ENCODE measurements at places on chromosomes 3 and 15.

- DNase-seq: no peak
Measured at GRCh38 chr3:15731024-15731423, 66.8 kb downstream of the ANKRD28 start.

DNA sequence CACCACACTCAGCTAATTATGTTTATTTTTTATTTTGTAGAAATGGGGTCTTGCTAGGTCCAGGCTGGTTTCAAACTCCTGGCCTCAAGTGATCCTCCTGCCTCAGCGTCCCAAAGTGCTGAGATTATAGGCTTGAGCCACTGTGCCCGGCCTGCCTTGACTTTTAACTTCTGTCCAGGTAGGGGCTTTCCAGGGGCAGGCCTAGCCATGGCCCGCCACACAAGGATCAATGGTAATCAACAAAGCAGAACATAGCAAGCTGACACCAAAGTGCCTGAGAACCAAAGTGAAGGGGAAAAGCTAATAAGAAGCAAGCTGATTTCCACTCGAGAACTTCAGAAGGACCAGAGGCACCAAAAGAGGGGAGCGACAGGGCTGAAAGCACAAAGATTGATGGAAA is 9.4 kb upstream of the CRTC3 start:
- no peak for DNase-seq

DNA sequence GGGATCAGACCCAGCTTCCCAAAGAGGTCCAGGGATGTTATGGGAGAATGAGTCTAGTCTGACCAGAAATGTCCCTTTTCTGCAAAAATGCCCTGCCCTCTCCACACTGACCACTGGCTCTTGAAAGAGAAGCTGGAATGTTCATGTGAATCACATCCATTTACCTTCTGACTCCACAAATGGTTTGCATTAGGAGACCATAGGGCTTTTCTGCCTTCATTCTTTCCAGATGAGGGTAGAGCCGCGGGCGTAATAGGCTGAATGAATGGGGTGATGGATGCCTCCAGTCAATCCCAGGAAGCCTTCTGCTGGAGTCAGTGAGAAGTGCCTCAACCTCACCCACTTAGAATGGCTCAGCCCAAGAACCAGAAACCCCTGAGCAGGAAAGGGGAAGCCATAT is 47.2 kb upstream of the IREB2 start:
- no peak for DNase-seq

- DNase-seq: no peak
Measured at GRCh38 chr3:127452321-127452821, 138.2 kb downstream of the TPRA1 start.

GRCh38 chr3:197527569-197527968 is 28.2 kb downstream of the BDH1 start:
- DNase-seq: no peak

GRCh38 chr3:132660811-132661070 is 612 bp downstream of the UBA5 start:
- no peak for DNase-seq

DNA sequence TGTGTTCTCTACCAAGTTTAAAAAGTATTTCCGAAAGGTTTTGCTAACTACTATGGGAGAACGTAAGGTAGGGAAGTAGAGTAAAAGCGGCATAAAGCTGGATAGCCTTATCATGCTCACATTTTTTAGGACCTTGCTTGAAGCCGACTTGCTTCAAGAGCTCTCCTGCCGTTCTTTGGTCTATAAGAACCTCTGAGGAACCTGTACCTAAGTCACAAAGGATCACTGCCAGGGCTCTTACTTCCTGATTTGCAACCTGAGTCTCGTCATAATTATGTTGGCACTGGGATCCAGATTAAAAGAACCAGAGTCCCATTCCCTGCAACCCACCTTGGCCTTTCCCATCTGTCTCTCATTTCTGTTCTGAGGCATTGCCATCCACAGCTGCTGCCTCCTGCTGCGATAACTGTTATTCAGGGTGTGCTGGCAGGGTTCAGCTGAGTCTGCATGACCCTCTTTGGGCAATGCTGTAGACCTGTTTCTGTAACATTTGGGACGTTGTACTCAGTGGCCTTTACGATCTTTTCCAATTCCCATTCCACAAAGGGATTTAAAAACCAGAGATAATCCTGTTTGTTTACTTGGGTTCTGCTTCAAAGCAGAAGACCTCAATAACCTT is 131.0 kb upstream of the UMPS start:
- no peak for DNase-seq

DNA sequence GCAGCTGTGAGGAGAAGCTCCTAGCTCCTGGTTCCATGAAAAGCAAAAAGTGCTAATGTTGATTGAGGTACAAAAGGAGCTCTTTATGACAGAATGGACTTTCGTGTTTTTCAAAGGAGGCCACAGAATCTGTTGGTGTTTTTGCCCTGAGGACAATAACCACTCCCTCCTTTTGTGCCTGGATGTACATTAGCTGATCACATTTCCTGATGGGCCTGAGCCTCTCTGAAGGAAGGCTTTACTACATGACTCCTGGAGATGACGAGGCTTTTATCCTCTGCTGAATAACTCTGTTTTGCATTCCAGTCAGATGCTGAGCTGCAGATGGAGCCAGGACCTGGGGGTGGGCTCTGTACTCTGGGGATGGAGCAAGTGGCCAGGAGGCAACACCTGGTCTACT is 301.9 kb downstream of the CACNA2D3 start:
- no peak for DNase-seq

GRCh38 chr3:175601521-175601920 is 742.4 kb downstream of the NAALADL2 start:
- no peak for DNase-seq

GRCh38 chr3:125055331-125055912 is 375 bp downstream of the HEG1 start:
- DNase-seq: peak; percentile 66

DNA sequence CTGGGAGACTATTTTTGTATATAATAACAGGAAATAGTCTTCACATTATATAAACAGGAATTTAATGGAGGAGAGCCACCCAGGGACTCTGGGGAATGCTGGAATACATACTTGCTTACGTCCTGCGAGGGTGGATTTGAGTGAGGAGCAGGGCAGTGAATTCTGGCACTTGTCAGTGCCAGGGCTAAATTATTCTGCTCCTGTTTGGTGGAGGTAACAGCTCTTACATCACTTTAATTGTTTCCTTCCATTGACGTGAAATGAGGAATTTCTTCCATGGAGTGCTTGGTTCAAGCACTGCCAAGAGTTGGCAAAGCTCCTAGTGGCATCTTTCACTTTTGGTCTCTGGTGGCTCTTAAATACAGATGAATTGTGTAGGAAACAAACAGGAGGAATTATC is 94.1 kb upstream of the GOLGA8J start:
- no peak for DNase-seq

GRCh38 chr15:88193415-88193814 is 63.1 kb downstream of the NTRK3 start:
- no peak for DNase-seq

GRCh38 chr3:177445549-177445948 is 248.3 kb upstream of the TBL1XR1 start:
- DNase-seq: no peak

DNA sequence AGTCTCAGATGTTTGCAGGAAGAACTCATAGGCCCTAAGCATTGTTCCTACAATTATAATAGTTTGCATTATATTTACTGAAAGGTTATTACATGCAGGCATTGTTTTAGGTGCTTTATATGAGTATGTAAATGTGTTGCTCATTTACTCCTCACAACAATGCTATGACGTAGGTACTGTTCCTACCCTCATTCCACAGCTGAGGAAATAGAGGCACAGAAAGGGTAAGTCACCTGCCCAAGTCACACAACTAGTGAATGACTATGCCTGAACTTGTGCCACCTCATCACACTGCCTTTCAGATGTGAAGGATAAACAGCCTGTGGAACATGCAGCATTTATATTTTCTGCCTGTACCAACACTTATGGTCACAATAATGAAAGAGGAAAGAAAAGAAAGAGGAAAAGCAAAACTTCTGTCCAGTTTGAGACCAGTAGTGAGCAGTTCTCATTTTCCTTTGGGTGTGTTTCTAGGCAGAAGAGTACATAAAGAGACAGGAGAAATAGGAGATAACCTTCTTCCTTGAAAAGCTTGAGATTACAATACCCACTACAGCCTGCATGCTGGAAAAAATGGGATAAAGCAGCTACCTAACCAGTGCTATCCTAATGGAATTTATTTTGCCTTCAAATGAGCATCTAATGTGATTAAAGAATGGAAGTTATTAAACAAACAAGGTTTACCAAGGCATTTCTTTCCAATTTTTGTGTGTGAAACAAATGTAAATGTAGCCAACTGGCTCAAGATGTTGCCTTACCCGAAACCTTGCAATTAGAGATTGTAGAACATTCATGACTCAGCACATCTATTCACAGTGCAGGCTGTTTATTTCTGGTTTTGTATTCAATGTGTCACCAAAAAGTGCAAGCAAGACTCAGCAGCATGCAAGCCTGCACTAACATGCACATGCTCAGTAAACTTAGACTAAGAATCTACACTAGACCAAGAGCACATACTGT is 20.5 kb upstream of the ENTPD3 start:
- DNase-seq: no peak

GRCh38 chr3:55827786-55828185 is 340.7 kb upstream of the WNT5A start:
- DNase-seq: no peak

GRCh38 chr3:16277471-16277870 is 12.5 kb downstream of the OXNAD1 start:
- no peak for DNase-seq

- no peak for DNase-seq
Measured at GRCh38 chr3:105827959-105828358, 40.9 kb downstream of the CBLB start.

GRCh38 chr15:70254311-70254869 is 156.7 kb upstream of the TLE3 start:
- DNase-seq: peak; percentile 5

DNA sequence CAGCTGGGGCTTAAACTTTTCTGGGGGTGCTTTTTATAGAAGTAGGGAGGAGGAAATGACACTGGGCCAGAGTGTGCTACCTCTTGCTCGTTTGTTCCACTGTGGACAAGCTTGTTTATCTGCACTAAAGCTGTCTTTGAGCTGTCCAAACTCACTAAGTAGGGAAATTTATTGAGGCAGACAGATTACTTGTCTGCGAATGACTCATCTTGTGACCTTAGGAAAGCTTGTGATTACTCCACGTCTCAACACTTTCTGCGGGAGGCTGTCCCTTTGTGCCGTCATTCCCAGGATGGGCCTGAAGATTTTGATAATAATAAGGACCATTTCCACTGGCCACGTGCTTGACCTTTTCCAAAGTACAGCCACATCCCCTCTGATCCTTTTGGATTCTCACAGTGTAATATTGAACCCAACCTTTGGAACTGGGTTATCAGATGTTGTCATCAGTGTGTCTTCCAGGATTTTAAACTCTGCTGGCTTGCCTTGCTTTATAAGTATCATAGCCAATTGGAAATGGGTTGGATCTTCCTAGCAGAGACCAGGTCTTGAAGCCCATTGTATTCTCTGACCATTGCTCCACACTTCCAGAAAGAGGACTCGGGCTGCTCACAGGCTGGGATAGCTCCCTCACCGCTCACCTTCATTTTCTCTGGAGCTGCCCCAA is 84.7 kb downstream of the AGBL1 start:
- peak; percentile 60 for DNase-seq

GRCh38 chr15:101425787-101426365 is 63.6 kb downstream of the PCSK6 start:
- DNase-seq: no peak

- DNase-seq: no peak
Measured at GRCh38 chr3:161035711-161036110, 69.4 kb downstream of the B3GALNT1 start.

- DNase-seq: no peak
Measured at GRCh38 chr3:164375995-164376394, 702.3 kb downstream of the SI start.

GRCh38 chr15:56739474-56739873 is 6.2 kb upstream of the ZNF280D start:
- DNase-seq: no peak

DNA sequence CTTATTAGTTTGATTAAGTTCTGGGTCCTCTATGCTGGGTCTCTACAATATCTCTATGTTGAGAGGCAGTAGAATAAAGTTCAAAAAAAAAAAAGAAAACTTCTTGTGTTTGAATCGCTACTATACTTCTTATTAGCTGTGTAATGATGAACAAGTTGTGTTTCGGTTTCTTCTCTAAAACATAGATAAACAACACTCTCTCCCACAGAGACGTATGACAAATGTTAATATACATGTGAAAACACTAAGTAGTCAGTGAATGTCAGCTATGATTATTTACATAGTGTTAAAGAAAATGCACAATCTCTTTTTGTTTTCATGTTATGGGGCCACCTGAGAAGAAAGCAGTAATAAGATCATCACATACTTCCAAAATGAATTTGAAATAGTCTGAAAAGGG is 45.3 kb downstream of the ACAP2 start:
- DNase-seq: no peak

DNA sequence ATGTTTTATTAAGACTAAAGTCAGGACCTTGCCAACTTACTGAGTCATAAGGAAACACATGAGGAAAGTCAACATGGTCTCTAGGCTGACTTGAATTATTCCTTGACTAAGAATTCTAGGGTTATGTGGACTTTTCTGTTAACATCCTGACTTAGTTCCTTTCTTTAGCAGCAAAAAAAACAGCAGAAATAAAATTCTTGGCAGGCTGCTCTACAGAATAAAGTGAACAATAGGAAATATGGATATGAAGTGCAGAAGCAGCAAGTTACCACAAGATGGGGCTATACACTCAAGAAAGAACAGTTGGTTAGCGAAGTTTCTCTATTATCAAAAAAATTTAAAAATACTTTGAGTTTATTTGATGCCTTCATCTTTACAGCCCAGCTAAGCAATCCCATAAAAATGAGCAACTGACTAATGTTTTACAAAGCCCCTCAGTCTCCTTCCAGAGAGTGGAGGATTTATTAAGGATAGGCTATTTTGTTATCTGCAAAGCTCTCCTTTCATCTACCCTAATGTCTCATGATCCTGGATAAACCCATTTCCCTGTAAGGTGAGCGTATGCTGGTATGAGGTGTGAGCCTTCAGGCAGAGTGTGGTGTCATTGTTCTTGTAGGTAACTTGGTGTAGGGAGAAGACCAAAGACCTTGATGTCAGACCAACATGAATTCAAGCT is 23.1 kb upstream of the MCCC1 start:
- no peak for DNase-seq

GRCh38 chr3:152399374-152399773 is 130.6 kb downstream of the MBNL1 start:
- no peak for DNase-seq

- no peak for DNase-seq
Measured at GRCh38 chr15:68666120-68666811, 87.5 kb downstream of the CORO2B start.

- no peak for DNase-seq
Measured at GRCh38 chr3:35120026-35120425, 519.3 kb upstream of the ARPP21 start.

- no peak for DNase-seq
Measured at GRCh38 chr3:10240799-10241198, 7.5 kb upstream of the TATDN2 start.

- DNase-seq: peak; percentile 2
Measured at GRCh38 chr3:126951561-126951960, 31.4 kb upstream of the PLXNA1 start.
